Astrocyte of the spinal cord (primary cell): ENCODE measurements at places on chromosomes 1 and 21.

DNA sequence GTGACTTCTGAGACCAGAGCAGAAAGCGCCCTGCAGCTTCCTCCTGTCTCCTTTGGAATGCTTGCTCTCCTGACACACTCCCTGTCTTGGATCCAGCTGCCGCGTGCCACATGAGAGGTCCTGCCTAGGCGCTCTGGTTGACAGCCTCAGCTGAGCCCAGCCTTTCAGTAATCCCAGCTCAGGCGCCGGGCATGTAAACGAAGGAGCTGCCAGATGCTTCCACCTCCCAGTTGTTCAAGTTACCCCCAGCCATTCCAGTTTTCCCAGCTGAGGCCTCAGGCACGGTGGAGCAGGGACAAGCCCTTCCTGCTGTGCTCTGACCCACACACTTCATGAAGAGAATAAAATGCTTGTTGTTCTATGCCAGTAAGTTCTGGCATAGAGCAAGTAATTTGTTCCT, 14.3 kb upstream of the CD34 start:
- peak; percentile 22 for DNase-seq

DNA sequence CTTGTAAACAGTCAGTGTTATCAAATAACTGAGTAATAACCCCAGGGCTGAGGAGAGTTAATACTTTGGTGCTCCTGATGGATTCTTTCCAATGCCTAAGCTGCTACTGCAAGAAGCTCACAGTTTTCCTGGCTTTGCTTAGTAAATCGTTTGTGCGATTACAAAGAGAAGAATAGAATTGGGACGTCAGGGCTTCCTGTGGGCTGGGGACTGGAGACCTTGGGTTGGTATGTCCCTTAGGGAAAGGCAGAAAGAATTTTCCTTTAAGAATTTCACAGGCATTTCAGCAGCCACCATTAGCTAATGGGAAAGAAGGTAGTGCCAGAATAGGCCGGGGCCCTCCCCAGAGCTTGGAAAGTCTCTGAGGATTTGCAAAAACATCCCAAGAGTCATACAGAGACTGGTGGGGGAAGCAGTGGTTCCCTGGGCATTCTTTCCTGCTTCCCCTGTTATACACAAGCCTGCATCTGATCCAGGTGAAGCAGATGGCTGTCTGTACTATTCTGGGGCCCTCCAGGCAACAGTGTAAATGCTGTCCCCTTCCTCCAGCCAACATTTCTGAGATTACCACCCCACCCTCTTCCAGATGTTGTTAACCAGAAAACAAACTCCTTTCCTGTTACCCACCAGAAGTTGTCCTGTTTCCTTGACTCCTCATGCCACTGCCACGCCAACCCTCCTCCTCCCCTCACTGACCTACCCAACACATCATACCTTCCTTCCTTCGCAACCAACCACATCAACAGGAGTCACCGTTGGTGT, 40.2 kb downstream of the PLXNA2 start:
- DNase-seq, result peak; percentile 74

GRCh38 chr1:39898648-39899603, 2.8 kb downstream of the MYCL start:
- DNase-seq, result peak; percentile 58

DNA sequence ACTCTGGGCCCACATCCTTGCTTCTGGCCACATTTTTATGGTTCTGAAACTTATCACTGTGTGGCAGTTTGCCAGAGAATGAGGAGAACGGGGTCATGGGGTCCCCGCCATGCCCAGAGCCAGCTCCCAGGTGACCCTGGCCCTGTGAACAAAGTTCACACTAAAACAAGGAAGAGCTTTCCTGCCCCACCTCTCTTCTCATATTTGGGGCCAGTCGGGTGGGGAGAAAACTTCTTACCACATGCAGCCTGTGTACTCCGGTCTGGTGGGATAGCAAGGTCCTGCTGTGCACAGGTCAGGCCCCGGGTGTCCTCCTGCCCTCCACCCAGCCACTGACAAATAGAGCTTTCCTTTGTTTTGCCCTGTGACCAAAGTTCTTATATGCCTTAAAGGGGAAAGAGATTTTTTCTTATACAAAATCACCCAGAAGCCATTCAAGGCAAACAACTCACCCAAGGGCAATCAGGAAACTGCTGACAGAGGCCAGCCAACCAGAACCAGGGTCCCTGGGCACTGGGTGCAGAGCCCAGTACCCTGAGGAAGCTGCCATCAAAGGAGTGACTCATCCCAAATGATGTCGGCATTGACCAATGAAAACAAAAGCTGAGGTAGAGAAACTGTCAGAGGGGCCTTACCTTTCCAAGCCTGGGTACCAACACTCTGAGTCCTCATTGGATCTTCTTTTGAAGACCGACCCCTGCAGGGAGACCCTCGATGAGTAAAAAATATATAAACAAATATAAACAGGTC, 53.6 kb downstream of the OLIG1 start:
- DNase-seq, result no peak

DNA sequence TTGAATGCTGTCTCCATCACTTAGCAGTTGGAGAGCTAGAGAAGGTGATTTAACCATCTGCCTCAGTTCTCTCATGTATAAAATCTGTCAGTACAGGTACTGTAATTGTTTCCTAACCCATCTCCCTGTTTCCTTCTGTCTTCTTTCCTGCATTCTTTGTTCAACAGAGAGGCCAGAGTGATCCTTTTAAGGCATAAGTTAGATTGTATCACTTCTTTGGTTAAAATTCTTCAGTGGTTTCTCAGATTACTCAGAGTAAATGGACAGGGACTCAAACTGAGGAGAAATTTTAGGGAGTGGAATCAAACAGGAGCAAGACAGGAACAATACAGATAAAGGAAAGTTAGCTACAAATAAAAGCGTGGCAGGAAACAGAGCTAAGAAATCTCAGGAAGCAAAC, 45.2 kb upstream of the SSX2IP start:
- DNase-seq, result no peak

- no peak for DNase-seq
These were observed 13.9 kb upstream of the IL6R start for GRCh38 chr1:154391086-154391770.

DNA sequence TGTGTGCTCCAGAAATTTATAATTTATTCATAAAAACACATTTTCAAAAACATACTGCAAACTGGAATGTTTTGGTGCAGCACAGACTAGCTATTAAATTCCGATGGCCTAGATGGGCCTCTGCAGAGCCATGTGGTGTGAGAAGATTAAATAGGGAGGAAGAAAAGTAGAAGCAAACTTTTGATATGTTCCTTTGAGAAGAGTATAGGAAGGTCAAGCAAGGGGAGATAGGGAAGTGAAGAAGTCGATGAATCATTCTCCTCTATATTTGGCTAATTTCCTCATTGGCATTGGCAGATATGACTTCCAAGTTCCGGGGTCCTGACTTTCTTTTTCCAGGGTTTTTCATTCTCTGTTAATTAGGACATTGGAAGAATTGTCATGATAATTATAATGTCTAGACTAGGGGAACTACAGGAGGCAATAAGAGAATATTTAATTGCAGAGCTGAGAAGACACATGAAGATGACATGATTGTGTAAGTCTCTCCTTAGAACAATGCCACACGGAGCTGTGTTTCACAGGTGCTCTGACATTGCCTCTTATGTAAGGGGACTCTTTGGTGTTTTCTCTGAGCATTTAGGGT, 19.3 kb upstream of the ZNF326 start:
- no peak for DNase-seq

- DNase-seq, result no peak
These were observed 24.1 kb downstream of the RGS5 start for GRCh38 chr1:163178628-163179027.
